Inflammatory macrophage (primary cell): ENCODE measurements at places on chromosomes 1 and 21.

DNA sequence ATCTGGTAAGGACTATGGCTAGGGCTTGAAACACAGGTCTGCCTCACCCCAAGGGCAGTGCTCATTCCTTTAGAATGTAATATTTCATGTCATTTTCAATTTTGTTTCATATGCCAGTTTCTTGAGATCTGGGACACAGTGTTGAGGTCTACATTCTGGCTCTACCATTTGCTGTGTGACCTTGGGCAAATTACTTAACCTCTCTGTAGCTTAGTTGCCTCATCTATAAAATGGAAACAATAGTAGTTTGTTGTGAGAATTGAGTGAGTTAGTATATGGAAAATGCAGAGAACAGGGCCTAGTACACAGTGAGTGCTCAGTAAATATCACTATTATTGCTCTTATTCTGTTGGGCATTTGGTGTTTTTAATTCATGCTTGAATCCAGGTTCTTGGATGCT, 84.4 kb downstream of the WDR3 start:
- no peak for DNase-seq

DNA sequence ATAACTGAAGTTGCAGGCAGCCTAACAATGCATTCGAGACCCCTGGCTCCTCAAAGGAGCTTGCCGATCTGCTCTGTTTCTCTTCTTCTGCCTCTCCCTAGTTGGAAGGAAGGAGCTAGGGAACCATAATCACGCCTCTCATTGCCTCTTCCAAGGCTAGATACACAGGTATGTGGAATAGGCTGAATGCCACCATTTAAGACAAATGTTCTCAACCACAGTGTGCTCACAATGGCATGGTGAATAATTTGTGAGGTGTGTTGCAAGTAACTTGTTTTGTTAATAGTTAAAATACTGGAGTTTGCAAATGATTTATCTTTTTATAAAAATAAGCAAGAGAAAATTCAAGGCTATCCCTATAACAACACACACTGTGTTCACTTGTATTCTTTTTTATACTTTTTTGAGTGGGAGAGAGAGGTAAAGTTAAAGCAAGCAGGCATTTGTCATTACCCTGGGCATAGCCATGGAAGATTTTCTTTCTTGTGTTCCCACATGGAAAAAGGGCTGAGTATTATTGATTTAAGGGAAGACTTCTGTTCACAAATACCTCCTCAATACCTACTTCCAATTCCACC, 45.4 kb upstream of the SYT6 start:
- DNase-seq, result no peak

GRCh38 chr1:157086299-157086698, 13.3 kb downstream of the ETV3L start:
- no peak for DNase-seq

DNA sequence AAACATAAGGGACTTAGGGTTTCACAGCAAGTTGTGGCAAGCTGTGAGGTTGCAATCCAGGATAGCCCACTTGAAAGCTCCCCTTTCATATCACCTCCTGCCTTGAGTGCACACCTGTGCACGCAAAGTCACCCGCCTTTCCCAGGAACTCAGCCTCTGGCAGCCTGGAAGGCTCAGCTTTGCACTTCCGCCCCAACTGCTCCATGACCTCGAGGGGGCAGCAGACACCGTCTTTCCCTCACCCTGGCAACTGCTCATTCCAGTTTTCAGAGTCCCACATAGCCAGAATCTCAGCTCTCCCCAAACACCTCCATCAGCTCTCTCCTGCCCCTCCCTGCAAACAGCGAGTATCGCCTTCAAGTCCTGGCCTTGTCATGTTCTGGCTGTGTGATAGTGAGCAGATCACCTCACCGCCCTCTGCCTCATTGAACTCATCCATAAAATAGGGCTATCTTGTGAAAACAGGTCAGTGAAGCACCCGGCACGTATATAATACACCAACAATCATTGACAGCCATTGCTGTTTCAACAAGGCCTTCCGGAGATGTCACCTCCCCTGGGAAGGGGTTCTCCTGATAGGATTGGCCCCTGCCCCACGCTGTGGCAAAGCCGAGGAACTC, 32.2 kb upstream of the EPB41 start:
- peak; percentile 81 for DNase-seq

DNA sequence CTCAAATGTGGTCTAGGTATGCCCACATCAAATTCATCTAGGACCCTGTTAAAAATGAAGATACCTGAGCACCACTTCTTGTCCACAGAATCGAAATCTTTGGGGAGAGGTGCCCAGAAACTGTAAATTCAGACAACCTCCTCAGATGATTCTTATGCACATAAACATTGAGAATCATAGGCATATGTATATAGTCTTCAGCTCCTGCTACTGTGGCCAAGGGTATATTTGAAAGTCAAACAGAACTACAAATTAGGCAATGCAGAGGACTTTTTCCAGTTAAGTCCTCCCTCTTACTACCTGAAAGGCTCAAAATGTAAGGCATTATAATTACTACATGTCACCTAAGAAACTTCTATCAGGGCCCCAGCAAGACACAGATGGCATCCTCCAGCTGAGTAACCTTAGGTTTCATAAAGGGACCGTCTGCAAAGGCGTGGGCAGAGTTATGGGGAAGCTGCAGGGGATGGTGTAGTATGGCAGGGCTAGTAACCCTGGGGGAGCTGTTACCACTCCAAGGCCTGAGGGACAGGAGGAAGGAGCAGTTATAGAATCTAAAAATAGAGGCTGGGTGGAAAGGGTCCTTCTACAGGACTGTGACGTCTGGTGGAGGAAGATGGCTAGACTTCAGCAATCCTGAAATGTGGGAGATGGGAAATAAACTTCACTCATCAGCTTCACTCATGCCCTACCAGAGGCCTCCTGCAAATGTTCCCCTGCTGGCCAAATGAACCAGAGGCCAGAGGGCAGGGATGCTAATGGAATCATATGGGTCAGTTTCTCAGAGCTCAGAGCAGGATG, 46.3 kb downstream of the DAB1 start:
- no peak for DNase-seq

DNA sequence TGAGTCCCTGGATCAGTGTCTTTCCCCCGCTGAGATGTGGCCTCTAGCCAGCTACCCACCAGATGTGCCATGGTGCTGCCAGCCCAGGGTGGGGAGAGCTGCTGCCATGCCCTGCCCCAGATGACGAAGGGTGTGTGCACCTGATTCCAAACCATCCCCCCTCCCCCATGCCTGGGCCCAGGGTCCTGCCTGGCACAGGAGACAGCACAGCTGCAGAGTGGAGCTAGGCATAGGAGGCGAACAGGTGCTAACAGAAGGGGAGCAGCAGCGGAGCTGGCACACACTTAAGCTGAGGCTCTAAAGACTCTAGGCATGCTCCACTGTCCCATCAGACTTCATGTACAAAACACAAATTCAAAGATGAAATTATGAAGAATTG, 9.0 kb upstream of the LDLRAP1 start:
- DNase-seq, result no peak

DNA sequence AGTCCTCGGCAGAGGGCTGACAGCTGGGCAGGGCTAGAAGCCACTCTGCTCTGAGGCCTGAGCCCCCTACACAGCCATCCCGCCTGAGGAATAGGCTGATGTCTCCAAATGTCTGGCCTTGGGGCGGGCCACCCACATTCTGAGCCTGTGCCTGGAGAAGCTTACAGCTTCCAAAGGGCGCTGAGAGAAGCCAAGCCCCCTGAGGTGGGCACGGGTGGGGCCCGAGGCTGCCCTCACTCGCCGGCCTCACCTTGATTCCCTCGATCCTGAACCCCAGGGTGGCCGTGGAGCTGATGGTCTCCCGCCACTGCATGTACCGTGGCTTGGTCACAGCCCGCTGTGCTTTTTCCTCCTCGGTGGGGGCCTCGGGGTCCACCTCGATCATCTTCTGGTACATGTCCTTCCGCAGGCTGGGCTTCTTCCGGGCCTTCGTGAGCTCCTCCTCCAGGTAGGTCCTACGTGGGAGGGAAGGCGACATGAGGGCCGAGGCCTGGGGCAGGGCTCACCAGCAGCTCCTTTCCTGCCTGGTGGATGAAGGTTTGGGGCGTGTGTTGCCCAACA, 93.2 kb downstream of the STUM start:
- DNase-seq, result no peak

DNA sequence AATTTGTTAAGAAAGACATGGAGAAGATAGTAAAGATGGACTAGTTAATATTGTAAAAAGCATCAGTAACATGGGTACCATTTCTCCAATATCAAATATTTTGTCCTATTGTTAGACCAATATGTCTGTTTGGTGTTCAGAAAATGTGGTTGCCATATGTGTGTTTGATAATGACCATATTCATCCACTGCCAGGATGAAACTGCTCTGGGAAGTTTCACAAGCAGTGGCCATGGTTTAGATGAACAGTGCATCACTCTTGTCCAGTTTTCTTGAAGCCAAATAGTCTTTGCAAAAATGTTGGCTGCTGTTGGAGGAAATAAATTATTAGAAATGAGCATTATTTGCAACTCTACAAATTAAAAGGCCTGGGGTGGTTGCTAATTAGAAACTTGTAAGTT, 333.8 kb downstream of the NUF2 start:
- no peak for DNase-seq

DNA sequence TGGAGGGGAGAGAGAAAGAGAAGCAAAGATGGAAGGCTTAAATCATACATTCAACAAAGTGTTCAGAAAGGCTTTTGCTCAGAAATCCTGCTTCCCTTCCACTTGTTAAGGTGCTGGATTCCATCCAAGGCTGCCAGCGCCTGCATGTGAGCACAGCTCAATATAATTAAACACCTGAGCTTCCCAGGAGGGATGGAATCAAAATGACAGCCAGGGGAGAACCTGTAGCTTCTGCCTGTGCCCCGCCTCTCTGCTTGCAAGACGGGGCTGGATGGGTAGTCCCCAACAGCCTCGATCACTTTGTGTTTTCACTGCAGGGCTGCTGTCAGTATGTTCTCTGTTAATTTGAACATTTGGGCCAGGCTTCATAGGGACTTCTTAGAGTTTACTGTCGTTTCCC, 225.7 kb downstream of the KCNH1 start:
- DNase-seq, result no peak

DNA sequence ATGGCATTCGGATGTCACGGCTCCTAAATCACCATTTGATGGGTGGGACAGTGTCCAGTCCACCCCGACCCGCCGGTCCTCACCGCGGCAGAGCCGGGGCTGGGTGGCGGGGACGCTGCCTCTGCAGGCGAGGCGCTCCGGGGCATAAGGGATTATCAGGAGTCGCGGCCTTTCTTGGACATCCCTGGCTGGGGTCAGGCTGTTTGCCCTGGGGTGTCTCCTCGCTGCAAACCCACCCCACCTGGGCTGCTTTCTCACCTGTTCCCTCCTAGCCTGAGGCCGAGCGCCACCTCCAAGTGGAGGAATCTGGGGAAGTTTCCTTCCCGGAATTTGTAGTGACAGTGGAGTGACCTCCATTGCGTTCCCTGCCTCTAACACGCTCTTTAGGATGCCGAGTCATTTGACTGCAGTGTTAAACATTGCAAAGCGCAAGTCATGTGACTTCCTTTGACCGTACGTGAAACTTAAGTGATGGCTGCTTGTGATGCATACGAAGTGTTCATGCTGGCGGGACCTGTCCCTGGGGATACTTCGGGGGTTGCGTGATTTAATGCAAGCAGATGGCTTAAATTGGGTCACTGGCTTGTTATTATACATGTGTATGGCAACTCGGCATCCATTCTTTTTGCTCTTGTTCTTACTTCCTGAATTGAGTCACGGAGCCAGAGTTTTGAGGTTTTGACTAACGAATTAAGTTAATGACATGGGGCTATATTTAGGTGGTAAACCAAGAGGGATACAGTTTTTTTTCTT, 536 bp downstream of the LGALS8 start:
- peak; percentile 86 for DNase-seq

DNA sequence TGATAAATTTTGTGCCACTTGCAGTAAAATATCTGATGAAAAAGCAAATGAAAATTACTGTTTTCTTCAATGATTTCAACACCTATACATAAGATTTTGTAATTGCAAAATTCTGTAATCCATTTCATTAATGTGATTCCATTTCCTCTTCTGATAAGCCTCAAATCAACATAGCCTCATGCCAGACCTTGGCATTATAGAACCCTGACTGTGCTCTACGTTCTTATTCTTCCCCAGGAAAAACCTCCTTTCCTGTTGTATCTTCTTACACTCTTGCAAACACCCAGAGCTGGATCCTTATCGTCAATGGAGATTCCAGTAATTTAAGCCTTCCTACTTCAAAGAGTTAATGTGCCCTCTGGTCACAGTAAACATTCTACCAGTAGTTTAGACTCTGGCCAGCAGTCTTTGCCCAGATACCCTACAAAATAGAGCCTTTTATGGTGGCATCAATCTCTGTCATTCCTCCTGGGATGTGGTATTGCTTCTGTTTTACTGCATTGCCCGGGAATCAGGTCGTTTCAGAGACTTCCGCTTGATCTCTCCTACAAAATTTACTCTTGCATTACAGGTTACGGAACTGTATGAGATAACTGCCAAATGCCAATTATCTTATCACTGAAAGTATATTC, 48.5 kb upstream of the CHRM3 start:
- peak; percentile 9 for DNase-seq

DNA sequence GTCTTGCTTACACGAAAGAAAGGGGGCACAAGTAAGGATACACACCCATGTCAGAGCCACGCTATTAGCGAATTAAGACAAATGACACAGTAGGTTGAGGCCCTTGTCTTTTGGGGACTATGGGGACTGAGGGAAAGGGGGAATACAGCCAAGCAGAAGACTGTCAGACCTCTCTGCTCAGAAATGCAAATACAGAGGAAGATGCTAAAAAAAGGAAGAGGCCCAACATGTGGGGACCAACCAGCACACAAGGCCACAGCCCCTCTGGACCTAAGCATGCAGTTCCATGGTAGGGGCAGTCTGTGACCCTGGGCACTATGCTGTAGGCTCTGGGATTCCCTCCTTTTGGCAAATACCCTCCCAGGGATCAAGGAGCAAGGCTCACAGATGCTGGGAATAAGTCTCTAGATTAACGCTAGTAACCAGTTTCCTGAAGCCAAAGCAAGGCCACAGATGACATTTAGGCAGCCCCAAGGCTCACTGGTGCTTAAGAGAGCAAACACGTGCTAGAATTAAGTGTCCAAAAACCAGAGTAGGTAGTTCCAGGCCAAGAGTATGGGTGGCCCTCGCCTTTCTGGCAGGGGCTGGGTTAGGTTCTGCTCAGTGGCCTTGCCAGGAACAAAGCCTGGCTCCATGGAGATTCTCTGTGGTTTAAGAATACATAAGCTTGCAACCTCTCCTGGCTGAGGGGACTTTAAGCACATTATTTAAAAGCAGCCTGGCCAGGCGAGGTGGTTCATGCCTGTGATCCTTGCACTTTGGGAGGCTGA, 38.2 kb downstream of the RABIF start:
- no peak for DNase-seq

- DNase-seq, result no peak
These were observed 66.1 kb downstream of the CD2 start for GRCh38 chr1:116820369-116820768.

DNA sequence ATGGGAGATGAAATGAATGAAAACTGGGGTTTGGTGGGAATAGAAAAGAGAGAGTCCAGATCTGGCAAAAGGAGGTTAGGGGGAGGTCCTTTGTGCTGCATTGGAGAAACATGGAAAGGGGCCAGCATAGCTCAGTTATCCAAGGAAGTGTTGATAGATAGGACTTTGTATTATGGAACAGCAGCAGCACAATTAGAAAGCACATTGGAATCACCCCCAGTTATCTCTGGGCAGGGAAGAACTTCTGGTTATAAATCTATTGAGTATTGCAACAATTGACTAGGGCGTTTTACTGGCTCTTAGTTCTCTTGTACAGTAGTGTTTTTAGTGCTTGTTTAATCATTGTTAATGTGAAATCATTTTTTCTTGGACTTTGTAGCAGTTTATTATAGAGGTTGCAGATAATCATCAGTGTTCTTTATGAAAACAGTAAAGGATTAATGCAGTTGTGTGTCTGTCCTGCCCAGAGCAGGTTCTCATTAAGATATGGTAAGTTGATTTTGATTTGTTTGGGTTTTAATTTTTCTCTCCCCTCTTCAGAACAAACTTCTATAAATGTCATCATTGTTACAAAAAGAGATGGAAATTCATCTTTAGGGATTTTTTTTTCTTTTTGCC, 76.6 kb downstream of the NR5A2 start:
- no peak for DNase-seq
